ENCODE measurements at places on chromosomes 5 and 9.

DNA sequence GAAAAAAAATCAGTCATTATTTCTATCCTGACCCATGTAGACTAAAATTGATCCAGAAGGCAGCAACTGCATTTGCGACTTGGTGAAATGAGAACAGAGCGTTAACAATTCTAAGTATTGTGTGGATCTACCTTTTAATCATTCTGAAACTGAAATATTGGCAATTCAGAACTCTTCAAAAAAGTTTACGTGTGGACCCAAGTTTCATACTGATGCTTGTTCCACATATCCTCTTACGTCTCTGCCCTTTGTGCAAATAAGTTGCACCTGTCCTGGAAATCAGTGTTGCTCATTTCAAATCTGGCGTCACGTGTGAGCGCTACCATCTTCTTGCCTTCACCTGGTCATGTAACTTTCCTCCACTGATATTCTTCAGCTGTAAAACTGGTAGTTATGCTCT, 74.7 kb downstream of the NTRK2 start:
- no peak for DNase-seq

DNA sequence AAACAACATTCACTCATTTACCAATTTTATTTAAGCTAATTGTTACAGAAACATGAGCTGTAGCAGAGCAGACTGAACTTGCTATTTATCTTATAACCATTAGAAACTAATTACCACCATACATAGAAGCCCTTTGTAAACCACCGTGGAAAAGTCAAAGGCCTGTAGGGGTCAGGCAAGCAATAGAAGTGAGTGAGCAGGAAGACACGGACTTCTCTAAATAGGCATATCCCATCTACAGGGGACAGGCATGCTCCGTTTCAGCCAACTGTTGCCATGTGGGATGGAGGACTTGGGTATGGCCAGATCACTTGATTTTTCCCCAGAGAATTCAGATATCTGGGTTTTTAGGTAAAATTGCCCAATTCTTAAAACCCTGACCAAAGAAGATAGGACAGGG, 44.8 kb downstream of the PRRC1 start:
- no peak for DNase-seq

DNA sequence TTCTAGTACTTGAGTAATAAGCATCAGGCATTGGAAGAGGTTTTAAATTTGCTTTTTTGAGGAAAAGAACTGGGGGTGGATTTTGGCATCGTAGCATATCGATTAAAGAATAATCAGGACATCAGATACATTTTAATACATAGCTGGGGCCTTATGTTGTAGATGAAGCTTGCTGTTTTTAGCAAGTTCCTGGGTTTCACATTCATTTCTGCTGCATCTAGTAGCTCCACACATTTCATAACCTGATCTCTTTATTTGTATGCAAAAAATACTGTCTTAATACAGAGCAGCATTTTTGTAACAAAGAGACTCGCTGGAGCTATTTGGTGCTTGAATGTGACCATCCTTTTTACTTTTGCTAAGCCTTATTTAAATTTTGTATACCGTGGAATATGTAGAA, 28.5 kb downstream of the CD180 start:
- DNase-seq = no peak

DNA sequence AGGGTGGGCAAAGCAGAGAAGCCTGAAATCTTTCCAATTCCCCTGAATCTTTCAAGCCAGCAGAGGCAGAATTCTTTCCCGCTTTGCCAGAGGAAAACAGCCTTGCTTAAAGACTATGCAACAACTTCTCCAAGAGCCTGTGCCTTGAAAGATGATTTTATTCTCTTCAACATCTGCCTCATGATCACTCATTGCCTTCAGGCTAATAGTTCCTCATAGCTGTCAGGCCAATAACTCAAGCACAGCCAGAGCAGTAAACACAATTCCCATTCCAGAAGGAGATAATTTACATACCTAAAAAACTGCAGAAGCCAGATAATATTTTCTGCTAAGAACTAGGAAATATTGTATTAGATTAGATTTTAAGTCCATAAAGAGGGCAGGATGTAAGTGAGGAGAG, 92.3 kb upstream of the PUM3 start:
- no peak for DNase-seq

DNA sequence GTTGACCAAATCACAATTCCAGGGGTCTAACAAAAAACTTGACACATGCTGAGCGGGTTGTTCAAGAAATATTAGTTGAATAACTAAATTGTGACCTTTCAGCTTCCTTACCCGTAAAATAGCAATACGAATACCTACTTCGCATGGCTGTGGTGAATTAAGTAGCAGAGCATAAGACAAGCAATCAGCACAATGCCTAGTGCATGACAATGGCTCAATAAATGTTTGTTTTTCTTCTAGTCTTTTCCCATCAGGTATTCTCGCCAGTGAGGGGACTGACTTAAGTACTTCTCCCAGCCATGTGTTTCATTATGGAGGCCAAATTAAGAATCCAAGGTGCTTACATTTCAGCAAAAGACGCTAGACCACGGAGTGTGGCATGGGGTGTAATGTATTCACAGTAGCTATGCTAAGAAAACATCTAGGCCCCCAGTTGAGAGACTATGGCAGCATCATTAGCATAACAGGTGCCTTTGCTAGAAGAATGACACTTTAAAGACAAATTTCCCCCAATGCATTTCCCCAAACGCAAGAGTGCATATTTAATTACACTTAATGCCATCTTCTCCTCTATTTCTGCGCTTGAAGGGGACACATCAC, 145.9 kb downstream of the ASTN2 start:
- no peak for DNase-seq

DNA sequence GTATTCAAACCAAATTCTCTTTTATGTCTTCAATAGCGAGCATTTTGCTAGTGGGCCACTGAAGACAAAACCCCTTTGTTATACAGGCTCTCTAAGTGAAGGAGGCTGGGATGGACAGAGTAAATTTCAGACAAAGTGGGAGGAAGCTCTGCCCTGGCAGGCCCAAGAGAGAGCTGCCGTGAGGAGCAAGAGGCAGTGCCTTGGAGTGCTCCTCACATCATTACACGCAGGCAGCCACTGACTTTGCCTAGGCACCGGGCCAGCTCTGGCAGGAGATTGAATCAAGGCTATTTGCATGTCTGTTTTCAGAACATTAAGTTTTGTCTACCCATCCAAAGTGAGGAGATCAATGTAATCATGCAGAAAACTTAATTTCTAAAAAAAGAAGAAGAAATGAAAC, 167.7 kb downstream of the CCDC192 start:
- no peak for DNase-seq

GRCh38 chr5:116740771-116741170, 166.1 kb upstream of the SEMA6A start:
- no peak for DNase-seq

- no peak for DNase-seq
These were observed 63.5 kb downstream of the ZNF474 start for GRCh38 chr5:122192497-122193496.

- no peak for DNase-seq
These were observed 8.9 kb upstream of the NRG2 start for GRCh38 chr5:140051950-140052349.

GRCh38 chr5:73605223-73606087, 20.5 kb upstream of the ARHGEF28 start:
- DNase-seq = no peak

DNA sequence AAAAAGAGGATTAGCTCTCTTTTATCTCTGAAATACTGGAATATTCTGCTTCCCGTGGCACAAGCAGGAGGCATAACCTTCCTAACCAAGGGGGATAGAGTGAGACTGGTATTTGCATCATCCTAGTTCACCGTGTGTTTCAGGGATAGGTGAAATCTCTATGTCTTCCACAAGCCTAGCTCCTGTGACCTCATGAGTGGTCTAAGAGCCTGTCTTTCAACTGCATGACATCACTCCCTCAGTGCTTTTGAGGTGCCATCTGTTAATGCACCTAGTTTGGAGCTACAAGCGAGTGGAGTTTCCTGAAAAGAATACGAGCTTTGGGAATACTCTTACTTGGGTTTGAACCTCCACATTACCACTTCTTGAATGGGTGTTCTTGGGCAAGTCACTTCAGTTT, 181.8 kb downstream of the PAPPA start:
- DNase-seq = no peak

DNA sequence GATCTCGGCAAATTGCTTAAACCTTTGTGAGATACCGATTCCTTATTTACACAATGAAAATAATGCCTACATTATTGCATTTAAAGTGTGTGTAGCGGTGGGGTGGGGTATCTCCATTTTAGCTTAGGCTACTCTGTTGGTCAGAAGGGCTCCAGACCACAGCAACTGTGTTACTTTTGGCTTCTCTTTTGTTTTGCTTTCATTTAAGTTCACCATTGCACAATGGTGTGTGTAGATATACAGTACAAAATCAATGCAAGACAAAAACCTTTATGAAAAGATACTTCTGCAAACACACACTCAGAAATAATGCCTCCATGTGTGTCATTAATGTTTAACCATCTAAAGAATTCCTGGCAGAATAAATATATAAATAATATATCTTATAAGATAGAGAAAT, 279.4 kb downstream of the FBXL17 start:
- no peak for DNase-seq

DNA sequence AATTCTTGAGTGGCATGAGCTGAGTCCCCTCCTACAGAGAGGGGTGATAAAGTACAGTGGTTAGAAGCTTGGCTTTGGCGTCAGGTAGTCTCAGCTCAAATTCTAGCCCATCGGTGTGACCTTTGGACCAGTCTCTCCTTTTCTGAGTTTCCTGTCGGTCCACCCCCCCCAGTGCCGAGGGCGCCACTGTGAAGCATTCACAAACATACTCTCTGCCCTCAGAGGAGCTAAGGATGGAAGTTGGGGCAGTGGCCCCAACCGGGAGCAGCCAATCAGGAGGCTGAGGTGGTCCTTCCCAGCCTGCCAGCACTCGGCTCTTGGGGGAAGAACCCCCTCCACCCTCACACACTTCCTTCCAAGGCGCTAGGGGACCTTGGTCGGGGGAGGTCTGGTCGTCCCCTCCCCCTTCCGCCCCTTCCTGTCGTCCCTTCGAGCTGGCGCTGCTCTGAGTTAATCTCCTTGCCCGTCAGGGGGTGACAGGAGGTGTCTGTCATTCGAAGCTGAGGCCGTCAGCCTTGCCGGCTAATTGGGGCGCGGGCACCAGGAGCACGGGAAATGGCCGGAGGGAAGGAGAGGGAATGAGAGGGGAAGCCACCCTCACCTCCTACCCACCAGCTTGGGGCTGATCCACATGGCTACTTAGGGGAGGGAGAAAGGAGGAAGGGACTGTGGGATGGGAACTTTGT, 53.0 kb downstream of the CXXC5 start:
- DNase-seq = no peak

- no peak for DNase-seq
These were observed 139.3 kb upstream of the FBXL17 start for GRCh38 chr5:108521011-108521700.

DNA sequence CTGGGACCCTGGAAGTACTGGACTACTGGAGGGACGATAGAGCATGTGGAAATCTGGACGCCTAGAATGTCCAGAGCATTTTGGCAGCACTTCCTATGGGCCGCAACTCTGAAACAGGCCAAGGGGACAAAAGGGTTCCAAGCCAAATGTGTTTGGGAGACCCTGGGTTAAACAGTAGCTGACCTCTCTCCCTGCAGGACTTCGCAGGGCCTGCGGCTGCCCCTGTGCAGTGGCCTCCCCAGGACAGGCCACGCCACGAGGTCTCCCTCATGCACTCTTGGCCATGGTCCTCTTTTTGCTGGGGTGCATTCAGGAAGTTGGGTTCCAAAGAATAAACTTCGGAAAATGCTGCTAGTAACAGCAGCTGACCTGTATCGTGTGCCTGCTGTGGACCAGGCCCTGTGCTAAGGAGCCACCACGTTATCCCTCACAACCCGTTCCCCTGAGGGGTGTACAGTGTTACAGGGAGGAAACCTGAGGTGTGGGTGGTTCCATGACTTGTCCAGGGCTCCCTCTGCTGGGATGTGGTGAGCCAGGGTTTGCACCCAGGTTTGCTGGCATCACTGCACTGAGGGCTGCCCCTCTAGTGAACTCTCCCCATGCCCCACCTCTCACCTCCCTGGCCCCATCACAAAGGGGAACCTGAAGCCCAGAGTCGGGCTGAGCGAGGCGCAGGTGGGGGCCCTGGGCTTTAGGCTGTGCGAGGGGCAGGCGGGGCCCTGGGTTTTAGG, 79.4 kb downstream of the AMBP start:
- no peak for DNase-seq

- peak; percentile 31 for DNase-seq
These were observed 217.4 kb downstream of the KDM4C start for GRCh38 chr9:6975198-6975597.

DNA sequence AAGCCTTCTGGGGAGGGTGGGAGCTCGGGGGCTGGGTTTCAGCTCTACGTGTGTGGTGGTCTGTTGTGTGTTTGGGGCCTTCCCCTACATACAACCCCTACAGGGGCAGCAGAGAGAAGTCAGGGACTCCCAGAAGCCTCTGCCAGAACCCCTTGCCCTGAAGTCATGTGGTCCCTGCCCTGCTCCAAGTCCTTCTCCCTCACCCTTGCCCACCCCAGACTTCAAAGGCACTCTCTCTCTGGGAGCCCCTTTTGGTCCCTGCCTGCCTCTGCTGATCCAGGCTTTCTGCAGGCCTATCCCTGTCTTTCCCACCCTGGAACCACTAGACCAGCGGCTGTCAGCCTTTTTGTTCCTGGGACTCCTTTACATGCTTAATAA, 61.1 kb upstream of the PSD2 start:
- DNase-seq = no peak
